ENCODE measurements at places on chromosomes 16 and 17.

DNA sequence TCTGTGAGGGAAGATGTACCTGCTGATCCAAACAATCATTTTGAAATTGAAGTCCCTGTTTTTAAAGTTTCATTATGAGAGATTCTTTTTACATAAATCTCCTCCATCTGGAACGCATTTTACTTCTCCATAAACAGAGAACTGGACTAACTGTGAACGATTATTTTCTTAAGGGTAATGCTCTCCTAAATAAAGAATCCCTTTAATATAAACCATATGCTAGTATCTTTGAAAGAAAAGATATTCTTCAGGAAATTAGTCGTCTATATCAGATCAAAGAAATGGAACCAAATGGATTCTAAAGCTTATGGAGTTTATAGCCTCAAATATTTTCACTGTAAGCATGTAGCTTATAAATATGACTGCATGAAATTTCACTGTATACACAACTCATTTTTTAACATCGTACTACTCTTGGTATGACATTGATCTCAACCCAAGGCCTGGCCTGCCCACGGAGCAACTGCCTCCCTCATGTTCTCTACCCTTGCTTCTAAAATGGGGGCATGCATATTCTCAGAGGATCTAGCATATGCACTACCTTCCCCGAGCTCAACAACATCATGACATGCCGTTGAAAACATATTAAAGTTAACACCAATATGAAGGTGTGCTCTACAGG lies 66.4 kb downstream of the MYH10 start:
- DNase-seq, result no peak

GRCh38 chr17:82502207-82502606 lies 17.3 kb upstream of the FOXK2 start:
- DNase-seq, result no peak

DNA sequence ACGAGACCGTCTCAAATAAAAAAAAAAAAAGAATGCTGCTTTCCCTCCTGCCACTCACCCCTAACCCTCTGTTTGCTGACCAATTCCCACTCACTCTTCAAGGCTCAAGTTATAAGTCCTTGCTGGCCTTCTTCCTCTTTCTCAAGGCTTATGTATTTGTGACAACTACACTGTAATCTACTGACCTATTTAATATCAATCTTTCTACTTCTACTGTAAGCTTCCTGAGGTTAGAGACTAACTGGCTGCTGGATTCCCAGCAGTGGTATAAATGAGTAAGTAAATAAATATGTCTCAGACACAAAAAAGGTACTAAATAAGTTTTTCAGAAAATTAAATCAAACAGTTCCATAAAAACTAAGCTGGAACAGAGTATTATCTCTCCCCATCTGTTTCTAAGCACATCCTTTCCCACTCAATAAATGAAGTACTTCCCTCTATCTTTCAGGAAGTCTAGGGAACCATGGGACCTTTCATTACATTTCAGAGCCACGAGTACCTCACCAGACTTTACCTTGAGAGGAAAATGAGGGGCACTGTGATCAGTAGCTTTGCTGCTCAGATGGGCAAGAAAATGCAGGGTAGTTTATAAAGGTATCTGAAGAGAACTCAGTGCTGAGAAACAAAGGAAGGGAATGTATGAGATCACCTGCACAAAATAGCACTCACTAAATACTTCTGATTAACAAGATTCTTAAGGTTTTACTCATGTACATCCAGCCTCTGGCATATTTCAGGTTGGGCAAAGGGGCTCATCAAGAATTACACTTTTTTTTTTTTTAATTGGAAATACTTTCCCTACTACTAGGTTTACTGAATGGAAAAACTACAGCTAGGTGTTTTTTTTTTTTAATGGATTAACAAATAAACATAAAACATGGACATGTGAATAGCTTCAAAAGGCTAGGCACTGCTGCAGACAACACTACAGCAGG lies 10.8 kb downstream of the SSH2 start:
- DNase-seq, result no peak

- DNase-seq, result no peak
Observed at GRCh38 chr17:4607773-4608187, 23.5 kb downstream of the SMTNL2 start.

- DNase-seq, result no peak
Observed at GRCh38 chr17:12765548-12765947, 23.8 kb upstream of the ARHGAP44 start.

GRCh38 chr17:75074532-75074931 lies 13.2 kb upstream of the SLC16A5 start:
- no peak for DNase-seq

DNA sequence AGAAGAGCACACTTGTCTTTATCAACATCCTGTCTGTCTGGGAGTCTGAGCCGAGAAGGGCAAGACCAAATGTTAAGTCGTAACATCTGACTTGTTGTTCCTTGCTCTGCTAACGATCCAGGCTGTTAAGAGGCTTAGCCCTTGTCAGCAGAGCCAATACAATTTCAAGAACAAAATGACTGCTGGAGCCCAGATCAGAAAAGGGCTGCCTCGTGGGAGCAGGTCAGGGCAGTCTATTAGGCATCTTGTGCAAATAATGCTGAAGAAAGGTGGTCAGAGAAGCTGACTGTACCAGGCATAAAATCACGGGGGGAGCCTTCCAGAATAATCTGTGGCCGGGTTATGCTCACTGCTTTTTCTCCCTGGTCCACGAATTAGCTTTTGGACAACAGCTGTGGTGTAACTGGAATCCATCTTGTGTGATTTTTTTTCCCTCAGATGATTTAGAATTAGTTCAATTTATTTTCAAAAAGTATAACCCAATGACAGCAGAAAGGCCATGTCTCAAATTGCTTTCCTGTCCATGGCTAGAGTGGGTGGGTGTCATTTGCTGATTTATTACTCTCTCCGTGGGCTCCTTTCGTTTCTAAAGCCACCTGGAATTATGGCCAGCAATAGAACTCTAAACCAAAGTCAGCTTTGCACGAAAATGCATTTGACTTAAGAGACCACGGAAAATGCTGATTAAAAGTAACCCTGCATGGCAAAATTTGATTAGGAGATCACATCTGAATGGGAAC lies 221.1 kb upstream of the HSBP1 start:
- DNase-seq, result no peak

GRCh38 chr16:54936979-54937670 lies 6.5 kb downstream of the IRX5 start:
- no peak for DNase-seq

GRCh38 chr17:15157051-15157450 lies 108.1 kb downstream of the PMP22 start:
- DNase-seq, result no peak

GRCh38 chr16:52050418-52050817 lies 496.5 kb downstream of the TOX3 start:
- no peak for DNase-seq

DNA sequence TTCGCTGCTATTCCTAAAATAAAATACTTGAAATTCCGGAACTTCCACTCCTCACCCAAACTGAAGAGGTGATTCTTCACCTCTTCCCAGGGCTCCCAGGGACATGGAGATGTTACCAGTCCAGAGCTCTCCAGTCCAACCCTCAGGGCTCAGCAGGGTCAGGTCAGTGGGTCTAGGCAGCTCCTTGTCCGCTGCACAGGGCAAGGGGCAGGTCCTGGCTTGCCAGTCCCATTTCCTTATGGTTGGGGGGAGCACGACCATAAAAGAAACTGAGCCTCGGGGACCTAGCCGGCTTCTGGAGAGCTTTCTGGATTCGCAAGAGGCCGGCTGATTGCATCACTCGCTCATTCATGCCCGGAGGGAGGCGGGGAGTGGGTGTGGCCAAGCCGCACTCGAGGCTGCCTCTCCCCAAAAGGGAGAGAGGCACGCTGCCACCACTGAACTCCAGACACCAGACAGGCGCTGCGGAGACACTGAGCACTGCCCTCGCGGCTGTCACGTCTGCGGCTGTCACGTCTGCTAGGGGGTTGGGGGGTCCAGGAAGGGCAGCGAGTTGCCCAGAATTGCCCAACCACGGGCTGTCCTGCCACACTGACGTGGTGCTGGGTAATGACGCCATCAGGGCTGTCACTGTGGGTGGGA lies 15.8 kb downstream of the SLC7A5 start:
- DNase-seq, result peak; percentile 78

- no peak for DNase-seq
Observed at GRCh38 chr17:35630530-35631148, 43.5 kb downstream of the AP2B1 start.

DNA sequence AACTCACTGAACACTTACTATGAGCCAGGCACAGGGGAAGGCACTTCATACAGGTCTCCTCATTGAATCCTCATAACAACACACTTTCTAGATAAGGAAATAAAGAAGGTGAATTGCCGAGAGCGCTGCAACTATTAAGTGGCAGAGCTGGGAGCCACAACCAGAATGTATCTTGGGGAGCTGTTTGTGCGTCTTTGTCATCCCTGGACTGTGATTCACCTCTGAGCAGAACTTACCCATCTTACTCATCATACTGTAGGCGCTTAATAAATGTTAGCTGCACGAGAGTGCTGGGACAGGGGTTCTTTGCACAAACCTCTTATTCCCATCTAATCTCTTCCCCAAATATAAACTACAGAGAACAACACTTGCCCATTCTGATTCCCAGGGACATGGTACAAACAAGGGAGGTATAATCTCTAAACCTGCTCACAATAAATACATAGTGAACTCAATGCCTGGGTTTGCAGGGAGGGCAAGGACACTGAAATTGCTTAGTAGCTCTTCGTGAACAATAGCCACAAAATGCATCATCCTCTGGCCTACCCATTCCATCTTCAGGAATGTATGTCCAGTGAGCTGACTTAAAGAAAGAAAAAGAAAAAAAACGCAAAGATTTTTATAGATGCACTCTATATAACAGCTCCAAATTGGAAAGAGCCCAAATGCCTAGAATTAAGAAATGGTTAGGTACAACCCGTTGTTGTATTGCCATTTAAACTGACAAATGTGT lies 43.0 kb downstream of the MYO18A start:
- DNase-seq, result no peak

GRCh38 chr16:81945665-81946064 lies 65.6 kb downstream of the SDR42E1 start:
- DNase-seq, result no peak

- DNase-seq, result no peak
Observed at GRCh38 chr17:41717408-41718286, 5.5 kb downstream of the GAST start.

DNA sequence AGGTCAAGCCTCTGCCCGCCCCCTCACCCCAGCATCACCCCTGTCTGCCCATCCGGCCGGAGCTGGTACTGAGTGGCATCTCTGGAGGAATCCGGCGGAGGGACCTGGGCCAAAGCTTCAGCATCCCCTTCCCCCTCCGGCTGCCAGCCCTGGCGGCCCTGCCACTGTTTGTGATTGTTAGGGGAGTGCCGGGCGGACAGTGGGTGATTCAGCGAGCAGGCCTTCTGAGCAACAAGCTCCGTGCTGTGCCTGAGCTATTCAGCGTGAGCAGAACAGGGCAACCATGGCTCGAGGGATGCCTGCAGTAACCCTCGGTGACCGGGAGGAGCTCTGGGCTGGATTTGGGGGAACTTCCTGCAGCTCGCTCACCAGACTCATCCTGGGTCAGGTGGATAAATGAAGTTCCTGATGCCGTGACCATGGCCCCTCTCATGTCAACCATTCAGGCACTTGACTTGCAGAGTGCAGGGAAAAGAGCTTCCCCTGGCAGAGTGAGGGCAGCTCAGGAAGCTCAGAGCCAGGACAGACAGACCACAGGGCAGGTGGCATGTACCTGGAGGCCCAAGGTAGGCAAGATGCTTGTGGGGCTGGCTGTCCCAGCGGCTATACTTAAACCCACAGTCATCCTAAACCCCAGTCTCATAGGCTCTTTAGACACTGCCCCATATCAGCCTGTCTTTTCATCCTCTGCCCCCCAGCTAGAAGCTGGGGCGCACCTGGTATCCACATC lies 24.3 kb upstream of the MLKL start:
- no peak for DNase-seq
